ENCODE measurements at places on chromosomes 5 and 9.

DNA sequence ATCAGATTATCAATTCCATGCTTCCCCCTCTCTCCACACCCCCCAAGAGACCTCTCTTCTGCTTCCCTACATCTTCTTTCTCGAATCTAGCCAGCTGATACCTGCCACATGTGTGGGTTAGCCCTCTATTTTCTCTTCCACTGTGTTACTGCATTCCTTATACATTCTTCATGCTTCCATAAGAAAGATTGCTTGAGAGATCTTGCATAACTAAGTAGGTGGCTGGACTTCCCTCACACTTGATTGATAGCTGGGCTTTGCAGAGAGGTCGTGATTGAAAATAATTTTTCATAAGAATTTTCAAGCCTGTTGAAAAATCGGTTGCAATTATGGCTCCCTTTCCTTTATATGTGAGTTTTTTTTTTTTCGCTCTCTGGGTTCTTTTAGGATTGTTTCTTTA lies 33.0 kb upstream of the PANK3 start:
- DNase-seq, result no peak

GRCh38 chr5:106092455-106092854 lies 1578.3 kb downstream of the EFNA5 start:
- DNase-seq, result no peak

- DNase-seq, result no peak
Observed at GRCh38 chr5:140927228-140927573, 1.1 kb downstream of the PCDHAC1 start.

DNA sequence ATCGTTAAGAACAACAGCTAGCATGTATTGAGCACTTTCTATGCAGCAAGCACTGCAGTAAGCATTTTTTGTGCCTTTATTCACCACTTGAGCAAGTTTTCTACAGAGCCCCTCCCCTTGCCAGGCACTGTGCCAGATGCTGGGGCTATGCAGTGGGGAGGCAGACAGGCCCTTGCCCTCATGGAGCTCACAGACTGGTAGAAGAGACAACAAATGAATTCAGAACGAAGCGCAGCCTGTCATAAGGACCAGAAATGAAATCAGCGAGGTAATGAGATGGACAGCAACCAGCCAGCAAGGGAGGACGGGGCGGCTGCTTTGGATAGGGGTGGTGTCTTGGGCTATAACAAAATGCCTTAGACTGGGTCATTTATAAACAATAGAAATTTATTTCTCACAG lies 68.8 kb downstream of the C9orf50 start:
- no peak for DNase-seq

GRCh38 chr9:70554881-70555280 lies 140.4 kb upstream of the KLF9 start:
- DNase-seq, result no peak

- no peak for DNase-seq
Observed at GRCh38 chr5:150279330-150280020, 10.1 kb downstream of the CAMK2A start.

DNA sequence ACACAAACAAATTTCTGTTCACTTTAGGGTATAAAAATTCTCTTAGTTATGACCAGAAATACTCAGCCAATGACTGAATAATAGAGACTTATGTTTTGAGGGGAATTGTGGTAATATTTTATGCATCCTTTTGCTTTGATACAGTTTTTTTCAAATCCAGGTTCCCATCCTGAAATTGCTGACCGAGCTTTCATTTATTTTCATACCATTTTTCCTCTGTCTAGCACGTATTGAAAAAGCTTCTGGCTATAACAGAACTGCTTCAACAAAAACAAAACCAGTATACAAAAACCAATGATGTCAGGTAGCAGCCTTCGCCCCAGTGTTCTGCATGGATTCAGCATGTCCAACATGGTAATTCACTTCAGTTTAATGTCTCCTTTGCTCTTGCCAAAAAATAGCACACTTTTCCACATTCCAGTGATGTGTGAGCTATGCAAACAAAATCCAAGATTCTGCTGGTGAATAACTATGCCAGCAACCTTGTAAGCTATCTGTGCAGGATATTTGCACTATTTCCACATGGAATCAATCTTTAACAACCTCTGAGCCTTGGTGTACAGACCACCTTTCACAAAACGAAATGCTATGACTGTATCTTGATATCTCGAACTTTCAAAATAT lies 22.0 kb downstream of the CCNH start:
- no peak for DNase-seq

DNA sequence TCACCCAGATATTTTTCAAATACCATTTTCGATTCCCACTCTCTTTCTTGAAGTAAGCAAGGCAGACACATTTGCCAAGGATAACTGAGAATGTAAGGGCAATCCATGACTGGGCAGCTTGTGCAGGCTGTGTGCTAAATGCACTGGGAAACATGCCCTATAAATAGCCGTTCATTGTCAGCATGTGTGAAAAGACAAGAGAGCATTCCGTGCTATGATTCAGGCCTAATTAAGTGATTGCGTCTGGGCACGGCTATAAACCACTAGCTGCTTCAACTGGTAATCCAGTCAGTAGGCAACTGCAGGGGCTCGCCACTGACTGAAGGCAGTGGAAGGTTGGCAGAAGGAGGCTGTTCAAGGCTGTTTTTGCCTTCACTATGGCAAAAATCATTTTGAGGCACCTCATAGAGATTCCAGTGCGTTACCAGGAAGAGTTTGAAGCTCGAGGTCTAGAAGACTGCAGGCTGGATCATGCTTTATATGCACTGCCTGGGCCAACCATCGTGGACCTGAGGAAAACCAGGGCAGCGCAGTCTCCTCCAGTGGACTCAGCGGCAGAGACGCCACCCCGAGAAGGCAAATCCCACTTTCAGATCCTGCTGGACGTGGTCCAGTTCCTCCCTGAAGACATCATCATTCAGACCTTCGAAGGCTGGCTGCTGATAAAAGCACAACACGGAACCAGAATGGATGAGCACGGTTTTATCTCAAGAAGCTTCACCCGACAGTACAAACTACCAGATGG lies at the start of gene HSPB3:
HSPB3 (plus strand) TSS at position 287 of the 745 bp plus-strand sequence; CDS start at position 378, 91 bp downstream.
- DNase-seq, result peak; percentile 2

DNA sequence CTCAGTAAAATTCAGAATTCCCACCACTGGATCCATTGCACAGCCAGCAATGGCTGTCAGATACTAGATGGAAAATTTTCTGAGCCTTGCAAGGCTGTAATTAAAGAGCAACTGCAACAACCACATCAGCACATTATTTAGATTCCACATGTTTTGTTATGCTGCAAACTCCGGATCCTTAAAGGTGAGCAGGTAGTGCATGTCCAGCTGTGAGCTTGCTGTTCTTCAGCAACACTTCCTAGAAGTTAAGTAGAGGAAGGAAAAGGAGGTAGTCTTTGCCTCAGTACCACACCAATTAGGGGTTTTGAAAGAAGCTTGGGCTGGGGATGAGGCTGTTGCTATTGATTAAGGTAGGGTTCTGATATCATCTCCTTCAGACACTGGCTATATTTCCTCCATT lies 144.3 kb downstream of the AUH start:
- DNase-seq, result no peak

DNA sequence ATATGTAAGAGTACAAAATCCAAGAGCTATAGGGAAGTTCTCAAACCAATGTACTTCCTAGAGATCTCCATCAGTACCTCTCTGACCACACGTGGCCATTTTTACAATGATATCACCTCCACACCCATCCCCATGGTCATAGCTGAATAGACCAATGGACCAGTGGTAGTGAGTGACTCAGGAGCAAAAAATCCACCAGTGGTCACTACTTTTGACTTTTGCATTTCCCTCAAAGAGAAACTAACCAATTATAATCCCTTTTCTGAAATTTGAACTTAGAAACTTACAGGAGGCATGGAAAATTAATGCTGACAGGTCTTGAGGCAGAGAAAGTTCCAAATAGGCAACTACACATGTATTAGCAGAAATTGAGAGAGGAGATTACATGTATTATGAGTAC lies 238.4 kb downstream of the TRPM3 start:
- DNase-seq, result no peak

GRCh38 chr9:133835262-133835901 lies 97.2 kb upstream of the SARDH start:
- peak; percentile 54 for DNase-seq

DNA sequence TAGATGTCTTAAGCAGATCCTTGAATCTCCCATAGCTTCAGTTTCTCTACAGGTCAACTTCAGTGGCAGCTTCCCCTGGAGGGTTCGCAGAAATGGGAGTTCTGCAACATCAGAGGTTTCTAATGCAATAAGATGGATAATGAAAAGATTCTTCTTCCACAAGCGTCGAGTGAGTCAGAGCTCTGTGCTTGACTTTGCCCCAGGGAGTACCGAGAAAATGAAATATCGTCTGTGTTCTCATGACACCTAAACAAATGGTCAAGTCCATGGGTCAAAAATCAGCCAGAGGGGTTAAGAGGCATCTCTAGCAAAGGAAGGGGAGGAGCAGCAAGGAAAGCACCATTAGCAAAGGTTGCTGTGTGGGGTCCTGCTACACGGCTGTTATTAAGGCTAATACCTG lies 3.2 kb upstream of the ADRA1B start:
- no peak for DNase-seq

- DNase-seq, result peak; percentile 41
Observed at GRCh38 chr9:99169982-99170761, 51.6 kb downstream of the ALG2 start.

DNA sequence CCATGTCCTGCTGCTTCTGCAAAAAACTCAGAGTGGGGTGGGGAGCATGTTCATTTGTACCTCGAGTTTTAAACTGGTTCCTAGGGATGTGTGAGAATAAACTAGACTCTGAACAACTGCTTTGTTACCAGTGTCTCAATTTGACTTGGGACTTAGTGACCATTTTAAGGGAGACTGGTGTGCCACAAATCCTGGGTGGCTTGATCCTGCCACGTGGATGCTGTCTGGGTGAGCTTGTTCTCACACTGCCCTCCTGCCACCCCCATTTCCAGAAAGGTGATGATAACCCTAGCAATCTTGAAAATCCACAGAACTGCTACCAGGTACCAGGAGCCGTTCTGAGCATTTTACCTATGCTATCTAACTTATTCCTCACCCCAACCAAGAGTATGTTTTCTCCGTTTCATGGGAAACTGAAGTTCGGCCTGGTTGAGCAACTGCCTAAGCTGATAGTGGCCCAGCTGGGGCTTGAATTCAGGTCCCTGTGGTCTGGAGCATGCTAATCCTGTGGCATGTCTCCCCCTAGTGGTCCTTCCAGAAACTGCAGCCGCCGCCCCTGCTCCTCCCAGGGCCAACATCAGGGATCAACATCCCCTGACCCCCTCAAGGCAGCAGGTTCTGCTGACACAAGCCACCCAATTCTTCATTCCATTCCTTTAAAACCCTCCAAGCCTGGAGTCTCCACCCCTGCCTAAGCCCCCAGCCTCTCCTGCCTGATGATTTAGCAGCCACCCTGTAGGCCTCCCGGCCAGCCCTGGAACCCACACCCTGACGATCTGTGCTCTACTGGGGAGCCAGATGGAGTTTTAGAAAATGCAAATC lies 2.8 kb downstream of the IL3 start:
- DNase-seq, result peak; percentile 8

DNA sequence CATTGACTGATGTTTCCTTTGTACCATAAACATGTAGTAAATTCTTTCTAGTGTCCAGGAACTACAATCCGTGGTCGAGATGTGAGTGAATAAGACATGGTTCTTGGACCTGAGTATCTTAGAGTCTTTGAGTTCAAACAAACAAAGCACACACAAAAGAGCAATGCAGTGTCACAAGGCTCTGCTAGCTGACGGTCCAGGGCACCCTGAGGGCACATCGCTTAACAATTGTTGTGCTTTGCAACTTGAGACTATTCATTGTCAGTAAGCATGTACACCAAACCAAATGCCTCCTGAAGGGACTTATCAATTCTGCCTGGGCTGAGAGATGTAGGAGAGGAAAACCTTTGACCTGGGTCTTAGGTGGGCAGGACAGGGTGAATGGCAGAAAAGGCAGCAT lies 84.8 kb downstream of the CAMK4 start:
- DNase-seq, result no peak

GRCh38 chr5:138719811-138720210 lies 33.4 kb upstream of the CTNNA1 start:
- no peak for DNase-seq

- no peak for DNase-seq
Observed at GRCh38 chr9:134988706-134989105, 71.0 kb upstream of the FCN1 start.

GRCh38 chr9:92291577-92291976 lies 1.9 kb downstream of the IARS1 start:
- DNase-seq, result no peak

DNA sequence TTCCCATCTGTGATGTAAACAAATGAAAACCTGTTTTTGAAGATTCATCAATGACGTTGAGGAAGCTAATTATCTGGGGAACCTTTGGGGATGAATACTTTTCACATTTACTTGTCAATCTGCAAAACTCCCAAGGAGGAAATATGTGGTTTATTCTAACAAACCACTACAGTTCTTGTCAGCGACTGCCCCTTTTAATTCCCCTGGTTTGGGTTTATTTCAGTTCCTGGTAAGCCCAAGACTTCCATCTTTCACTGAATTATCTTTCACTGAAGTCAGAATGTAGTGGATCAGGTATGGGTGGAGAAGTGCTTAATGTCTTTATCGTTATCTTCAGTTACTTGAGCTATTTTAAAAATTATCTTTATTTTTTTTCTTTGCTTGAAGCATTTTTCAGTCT lies 40.2 kb downstream of the TLR4 start:
- no peak for DNase-seq

- no peak for DNase-seq
Observed at GRCh38 chr5:133376986-133377385, 235.4 kb downstream of the FSTL4 start.

DNA sequence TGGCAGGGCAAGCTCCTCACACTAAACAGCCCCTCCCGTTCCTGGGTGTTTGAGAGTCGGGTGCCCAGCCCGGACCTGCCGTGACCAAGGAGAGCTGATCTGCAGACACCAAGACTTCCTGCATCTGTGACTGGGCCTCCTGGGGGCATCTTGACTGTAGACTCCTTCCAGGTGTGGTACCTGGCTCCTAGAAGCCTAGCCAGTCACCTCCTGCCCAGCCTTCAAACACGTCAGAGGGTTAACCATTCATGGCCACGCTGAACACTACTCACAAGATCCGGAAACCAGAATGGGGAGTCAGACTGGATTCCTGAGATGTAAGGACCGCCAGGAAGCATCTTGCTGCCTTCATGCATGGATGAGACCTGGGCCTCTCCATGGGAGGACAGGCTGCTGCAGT lies 3.7 kb upstream of the LCN2 start:
- DNase-seq, result no peak

DNA sequence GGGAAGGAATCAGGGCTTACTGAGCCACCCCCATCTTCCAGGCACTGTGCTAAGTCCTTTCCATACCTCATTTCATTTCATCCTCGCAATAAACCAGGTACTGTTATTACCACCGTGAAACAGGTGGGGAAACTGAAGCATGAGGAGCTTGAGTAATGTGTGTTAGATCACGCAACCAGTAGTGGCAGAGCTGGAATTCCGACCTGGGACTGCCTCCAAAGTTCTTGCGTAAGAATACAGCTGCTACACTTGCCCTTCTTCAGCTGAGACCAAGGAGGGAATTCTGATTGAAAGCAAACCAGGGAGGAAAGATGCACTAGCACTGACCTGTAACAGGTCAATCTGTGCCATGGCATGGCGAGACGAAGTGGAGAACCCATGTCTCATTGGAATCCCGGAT lies 113.4 kb upstream of the MSX2 start:
- no peak for DNase-seq
